Stimulated activated naive CD4-positive, alpha-beta T cell treated with Interleukin-2 at 50 U/mL for 16 hours (primary cell): ENCODE measurements at places on chromosomes 5 and 9.
A peak's percentile ranks its signal among the peaks of the same experiment; 100 is the strongest.

- DNase-seq = peak; percentile 77
These were observed 12.1 kb upstream of the TNFAIP8 start for GRCh38 chr5:119343766-119344165.

GRCh38 chr5:51621156-51621555 lies 237.9 kb downstream of the ISL1 start:
- no peak for DNase-seq

- DNase-seq = no peak
These were observed 185.7 kb downstream of the NR3C1 start for GRCh38 chr5:143217804-143218160.

DNA sequence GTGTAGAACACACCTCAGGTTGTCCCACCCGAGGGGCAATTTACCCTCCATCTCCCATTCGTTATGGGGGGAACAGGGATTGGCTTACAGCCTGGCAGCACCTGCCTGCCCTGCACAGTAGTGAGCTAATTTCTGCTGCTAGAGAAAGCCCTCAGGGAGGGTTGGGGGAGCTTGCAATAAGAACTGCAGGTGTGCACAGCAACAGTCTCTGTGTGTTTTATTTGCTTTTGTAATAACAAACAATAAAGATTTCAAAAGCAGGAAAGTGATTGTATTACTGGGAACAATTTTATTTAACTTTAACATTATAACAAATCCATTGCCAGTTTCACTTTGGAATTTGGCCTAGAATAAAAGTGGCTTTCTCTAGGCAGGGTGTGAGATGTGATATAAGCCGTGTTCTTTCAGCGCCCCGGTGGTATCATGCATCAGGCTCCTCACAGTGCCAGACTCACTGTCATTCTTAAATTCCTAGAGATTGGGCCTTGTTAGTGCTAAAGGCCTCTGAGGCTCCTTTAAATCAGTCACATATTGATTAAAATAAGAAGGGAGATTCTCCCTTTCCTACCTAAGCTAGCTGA lies 81.1 kb downstream of the RMI1 start:
- no peak for DNase-seq

- no peak for DNase-seq
These were observed 23.5 kb downstream of the SPTAN1 start for GRCh38 chr9:128575916-128576315.

GRCh38 chr9:113523421-113524141 lies 60.1 kb downstream of the RGS3 start:
- DNase-seq = peak; percentile 73

- no peak for DNase-seq
These were observed 1941.6 kb upstream of the C9orf72 start for GRCh38 chr9:29514862-29515261.

DNA sequence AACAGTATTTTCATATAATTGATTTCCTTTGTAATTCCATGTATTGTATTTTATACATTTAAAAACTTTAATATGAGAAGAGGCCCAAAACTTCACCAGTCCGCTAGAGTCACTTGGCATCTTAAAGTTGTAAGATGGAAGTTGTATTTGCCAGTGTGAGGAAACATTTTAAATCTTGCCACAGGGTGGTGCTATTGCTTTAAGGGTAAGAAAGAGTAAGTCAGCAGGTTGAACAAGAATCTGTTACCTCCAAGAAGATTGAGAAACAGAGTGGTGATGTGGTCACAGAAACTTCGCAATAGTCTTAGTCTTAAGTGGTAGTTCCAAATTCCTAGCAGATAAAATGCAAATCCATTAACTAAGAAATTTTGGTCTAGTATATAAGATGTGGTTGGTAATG lies 39.8 kb upstream of the RANBP6 start:
- no peak for DNase-seq

GRCh38 chr5:163908253-163908652 lies 402.8 kb downstream of the MAT2B start:
- no peak for DNase-seq

DNA sequence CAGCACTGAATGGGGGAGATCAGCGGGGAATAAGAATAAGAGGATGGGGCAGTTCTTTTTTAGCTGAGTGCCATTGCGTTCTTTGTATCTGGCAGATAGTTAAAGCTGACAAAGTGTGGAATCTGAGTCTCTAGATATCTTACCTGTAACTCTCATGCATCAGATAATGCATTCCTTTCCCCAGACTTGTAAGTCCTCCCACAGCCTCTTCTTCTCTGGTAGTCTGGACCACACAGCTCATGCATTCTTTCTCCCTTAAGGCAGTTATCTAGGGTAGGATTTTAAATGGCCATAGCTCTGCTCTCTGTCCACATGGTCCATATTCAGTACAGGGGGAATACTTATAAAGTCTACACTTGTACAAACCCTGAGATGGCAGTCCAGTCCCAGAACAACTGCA lies 54.0 kb upstream of the FGF10 start:
- no peak for DNase-seq

DNA sequence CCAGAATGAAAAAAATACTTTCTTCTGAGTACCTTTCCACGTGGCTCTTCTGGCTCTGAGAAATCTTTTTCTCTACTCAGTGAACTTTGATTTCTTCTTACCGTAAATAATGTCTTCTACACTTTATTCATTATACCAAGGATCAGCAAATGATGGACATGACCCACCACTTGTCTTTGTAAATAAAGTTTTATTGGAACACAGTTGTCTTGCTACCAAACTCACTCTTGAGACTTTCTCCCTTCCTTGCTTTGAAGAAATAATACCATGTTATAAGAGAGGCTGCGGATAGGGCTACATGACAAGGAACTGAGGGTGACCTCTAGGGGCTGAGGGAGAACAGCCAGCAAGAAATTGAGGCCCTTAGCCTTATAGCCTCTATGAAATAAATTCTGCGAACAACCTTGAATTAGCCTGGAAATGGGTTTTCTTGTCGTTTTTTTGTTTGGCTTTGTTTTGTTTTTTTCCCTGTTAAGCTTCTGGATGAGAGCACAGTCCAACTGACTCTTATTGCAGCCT lies 212.5 kb downstream of the COMMD10 start:
- no peak for DNase-seq

- DNase-seq = no peak
These were observed 441.5 kb downstream of the RASEF start for GRCh38 chr9:82621447-82621846.

- no peak for DNase-seq
These were observed 271.1 kb upstream of the KLF4 start for GRCh38 chr9:107760469-107761242.

GRCh38 chr9:75933982-75934381 lies 43.5 kb downstream of the PCSK5 start:
- no peak for DNase-seq

- no peak for DNase-seq
These were observed 120.7 kb upstream of the PCA3 start for GRCh38 chr9:76643399-76644117.
